Posterior vena cava (tissue), 2 donors: ENCODE measurements at places on chromosomes 6 and 20. TPM values are rescaled to one million over a fixed set of nuclear protein-coding genes. Genes with fewer than 3 reads are reported as not detected.

HCK gene
- 26.9 TPM for total RNA-seq

PAK5 gene
- not detected for total RNA-seq

SSTR4 gene
- not detected for total RNA-seq

KIF25 gene
- not detected for total RNA-seq

SPATA25 gene
- total RNA-seq, result 9.6 TPM

EEF1A1 gene
- total RNA-seq, result 7,949 TPM

BHLHE23 gene
- not detected for total RNA-seq

PGC gene
- not detected for total RNA-seq

GRCh38 chr20:4040283-4041179, 25.2 kb upstream of the RNF24 start:
- no peak for DNase-seq

DNA sequence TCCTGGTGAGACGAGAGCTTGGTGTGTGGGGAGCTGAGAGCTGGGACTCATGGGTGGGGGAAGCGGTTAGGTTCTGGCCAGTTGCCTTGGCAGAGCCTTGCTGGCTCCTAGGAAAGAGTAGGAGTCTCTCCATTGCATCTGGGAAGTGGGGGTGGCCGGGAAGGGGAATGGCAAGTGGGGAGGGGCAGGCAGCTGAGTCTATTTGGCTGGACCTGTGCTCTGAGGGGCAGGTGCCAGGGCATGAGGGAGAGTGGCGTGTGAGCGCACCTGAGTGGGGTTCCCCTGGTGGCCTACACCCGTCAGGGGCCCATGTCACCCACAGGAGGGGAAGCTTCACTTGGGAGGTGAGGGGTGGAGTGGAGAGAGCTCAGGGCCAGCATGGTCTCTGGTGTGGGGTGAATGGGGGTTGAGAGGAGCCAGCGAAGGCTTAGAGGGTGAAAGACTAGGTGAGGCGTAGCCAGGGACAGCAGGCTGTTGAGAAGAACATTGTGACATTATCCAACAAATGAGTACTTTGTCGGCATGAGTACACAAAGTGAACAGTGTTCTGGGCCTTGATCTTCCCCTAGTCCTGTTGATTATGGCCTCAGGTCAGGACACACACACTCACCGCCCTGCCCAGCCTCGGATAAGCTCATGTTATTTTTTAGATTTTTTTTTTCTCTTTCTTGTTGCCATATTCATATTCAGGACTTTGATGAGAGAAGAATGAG, 59.8 kb downstream of the FAM120B start:
- no peak for DNase-seq

DNA sequence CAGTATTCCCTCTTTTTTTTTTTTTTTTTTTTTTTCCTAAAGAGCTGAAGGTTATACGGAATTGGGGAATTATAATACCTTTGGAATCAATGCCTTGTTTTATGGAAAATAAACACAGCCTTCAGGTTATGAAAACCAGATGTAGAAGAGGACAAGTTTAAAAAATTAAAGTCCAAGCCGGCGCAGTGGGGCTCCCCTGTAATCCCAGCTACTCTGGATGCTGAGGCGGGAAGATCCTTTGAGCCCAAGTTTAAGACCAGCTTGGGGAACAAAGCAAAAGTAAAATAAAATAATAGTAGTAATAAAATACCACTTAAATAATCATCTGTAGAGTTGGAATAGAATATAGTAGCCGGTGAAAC, 57.3 kb downstream of the TRIM38 start:
- no peak for DNase-seq

DNA sequence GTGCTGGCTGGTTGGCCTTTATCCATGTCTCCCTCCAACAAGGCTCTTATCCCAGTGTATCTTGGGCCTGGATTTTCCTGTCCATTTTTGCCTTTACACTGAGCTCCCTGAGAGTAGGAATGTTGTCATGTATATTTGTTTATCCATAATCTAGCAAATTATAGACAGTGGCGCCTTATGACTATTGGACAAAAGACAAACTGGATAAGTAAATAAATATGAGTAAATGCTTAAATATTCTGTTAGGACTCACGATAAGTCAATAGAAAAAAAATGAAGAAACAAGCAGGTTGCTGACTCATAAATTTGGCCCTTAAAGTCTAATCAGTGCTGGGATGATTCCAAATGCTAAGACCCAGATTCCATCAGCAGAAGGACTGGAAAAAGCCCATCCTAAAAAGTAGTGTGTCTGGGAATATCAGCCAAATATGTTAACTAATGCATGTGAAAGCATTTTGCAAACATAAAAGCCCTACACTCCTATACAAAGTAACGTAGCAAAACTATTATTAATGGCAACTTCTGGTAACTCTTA, 55.0 kb upstream of the PCSK2 start:
- no peak for DNase-seq

- DNase-seq, result no peak
Measured at GRCh38 chr6:20744911-20745557, 210.8 kb downstream of the CDKAL1 start.

DNA sequence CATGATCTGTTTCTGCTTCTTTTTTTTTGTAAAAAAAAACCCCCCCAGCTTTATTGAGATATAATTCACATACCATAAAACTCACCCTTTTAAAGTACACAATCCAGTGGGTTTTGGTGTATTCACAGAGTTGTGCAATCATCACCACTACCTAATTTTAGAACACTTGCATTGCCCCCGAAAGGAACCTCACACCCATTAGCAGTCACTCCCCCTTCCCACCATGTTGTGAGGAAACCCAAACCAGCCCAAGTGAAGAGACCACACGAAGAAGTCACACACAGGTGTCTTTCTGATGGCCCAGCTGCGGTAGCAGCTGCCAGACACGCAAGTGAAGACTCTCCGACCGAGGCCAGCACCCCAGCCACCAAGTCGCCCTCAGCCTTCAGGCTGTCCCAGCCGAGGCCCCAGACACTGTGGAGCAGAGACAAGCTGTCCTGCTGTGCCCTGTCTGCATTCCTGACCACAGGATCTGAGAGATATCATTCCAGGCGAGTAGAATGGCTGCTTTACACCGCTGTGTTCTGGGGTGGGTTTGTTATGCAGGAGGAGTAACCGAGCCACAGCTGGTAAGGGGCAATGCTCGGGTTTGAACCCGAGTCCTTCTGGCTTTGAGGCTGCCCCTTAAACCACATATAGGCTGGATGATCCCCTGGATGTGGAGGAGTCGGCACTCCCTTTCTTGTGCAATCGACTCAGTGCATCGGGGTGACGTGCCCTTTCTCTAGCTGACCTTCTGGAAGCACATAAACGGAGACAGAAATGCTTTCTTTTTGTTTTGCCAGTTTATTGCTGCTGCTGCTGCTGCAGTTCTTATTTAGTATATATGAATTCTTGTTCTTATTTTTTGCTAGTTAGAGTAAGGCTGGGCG, 59.1 kb upstream of the PTPN1 start:
- DNase-seq, result no peak

DNA sequence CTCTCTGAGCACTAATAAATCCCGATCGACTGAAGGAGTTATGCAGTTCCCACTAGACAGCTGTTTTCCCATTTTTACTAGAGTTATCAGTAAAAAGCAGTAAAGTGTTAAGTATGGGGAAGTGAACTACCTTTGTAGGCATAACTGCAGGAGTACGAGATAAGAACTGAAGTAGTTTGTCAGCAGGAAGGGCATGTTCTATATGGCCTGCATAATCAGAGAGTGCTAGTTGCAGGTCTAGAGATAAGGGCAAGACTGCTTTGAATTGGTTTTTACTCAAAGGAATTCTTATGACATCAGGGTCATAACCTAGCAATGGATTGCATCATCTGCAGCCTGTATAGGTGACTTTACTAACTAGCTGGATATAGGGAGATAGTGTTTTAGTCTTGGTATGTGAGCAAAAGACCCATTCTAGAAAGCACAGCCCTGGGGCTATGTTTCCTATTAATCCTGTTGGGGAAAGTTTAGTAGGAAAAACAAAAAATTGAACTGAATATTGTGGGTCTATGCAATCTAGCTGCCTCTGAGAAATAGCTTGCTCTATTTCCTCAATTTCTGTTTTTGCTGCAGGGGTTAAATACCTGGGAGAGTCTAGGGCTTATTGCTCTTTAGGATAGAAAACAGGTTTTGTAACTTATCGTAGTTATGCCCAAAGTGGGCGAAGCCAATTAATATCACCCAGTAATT, 22.6 kb upstream of the CRISP1 start:
- no peak for DNase-seq

GRCh38 chr6:166911248-166911677, 45.1 kb downstream of the RNASET2 start:
- DNase-seq, result no peak

DNA sequence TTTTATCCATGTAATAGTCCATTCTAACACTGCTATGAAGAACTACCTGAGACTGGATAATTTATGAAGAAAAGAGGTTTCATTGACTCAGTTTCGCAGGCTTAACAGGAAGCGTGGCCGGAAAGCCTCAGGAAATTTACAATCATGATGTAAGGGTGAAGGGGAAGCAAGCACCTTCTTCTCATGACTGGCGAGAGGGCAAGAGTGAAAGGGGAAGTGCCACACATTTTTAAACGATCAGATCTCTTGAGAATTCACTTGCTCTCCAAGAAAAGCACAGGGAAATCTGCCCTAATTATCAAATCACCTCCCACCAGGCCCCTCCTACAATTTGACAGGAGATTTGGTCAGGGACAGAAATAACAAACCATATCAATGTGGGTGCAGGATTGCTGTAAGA, 859.7 kb downstream of the EPHA7 start:
- DNase-seq, result no peak

- DNase-seq, result no peak
Measured at GRCh38 chr6:168971549-168971948, 282.1 kb downstream of the THBS2 start.
